ENCODE measurements at places on chromosomes 16 and 17.
A peak's percentile ranks its signal among the peaks of the same experiment; 100 is the strongest.

- no peak for DNase-seq
Measured at GRCh38 chr17:30780343-30780742, 44.1 kb downstream of the CRLF3 start.

- no peak for DNase-seq
Measured at GRCh38 chr17:43550754-43551153, 4.6 kb upstream of the ETV4 start.

DNA sequence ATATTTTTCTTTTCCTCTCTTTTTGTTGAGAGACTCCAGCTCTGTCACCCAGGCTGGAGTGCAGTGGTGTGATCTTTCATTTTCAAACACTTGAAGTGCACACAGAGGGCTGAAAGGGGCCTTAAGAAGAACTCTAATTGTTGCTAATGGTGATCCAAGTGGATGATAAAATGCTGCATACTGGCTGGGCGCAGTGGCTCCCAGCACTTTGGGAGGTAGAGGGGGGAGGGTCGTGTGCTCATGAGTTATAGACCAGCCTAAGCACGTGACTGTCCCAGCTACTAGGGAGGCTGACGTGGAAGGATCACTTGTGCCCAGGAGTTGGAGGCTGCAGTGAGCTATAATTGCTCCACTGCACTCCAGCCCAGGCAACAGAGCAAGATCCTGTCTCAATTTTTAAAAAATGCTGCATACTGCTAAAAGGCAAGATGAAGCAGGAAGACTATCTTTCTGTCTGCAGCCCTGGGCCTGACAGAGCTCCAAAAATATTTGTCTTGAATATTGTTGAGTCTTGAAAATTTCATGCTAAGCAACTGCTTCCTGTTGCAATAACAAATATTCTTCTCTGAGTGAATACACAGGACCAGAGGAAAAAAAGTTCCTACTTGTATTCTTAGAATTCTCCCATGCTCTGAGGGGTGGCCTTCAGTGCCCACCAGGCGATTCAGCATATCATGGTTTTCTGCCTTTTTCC is 63.7 kb upstream of the AKTIP start:
- no peak for DNase-seq

GRCh38 chr17:39251997-39252396 is 26.3 kb upstream of the STAC2 start:
- DNase-seq = no peak

GRCh38 chr17:9016941-9017552 is 4.3 kb upstream of the NTN1 start:
- peak; percentile 69 for DNase-seq

- no peak for DNase-seq
Measured at GRCh38 chr17:2755891-2756724, 6.7 kb upstream of the CCDC92B start.

DNA sequence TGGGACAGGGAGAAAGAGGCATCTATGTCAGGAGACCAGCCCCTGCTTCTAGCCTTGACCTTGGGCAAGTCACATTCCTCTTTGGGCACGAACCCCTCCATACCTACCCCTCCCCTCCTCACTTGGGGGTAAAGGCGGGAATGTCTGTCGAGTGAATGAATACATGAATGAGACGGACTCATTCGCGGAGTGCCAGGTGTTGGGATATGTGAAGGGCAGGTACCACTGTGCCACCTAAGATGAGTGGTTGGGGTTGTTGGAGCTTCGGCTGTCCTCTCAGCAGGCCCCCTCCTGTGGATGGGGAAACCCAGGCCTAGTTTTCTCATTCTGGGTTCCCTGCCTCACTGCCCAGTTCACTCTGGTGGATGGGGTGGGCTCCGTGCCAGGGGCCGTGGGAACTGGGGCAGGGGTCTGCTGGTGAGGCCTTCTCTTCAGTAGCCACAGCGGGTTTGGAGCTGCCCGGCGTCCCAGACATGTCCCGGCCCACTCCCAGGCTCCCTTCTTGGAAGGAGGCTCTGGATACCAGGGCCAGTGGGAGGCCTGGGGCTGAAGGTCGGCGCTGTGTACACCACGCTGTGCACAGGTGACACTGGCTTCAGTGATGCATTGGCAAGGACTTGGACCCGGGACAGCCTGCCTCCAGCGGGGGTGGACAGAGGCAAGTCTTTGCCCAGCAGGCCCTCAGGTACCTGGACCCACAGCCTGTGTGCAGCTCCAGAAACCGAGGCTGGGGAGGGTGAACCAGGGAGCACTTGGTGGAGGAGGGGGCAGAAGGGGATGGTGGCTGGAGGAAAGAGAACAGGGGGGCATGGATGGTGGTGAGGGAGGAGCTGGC is 5.6 kb downstream of the GLIS2 start:
- no peak for DNase-seq

DNA sequence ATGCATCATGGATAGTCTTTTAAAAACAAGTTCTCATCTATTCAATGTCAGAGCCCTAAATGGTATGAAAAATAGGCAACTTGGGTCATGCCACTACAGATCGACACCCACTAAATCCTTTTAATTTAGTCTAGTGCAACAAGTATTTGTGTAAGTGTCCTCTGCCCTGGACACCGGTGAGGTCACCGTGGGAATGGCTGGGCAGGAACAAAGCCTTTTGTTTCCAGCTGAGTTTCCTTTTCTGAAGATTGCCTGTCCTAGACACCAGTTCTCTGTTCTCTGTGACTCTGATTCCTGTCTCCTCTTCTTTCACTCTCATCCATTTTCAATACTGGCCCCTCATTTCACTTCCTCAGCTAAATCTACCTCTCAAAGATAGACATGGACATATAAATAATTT is 446.5 kb downstream of the MAF start:
- no peak for DNase-seq

DNA sequence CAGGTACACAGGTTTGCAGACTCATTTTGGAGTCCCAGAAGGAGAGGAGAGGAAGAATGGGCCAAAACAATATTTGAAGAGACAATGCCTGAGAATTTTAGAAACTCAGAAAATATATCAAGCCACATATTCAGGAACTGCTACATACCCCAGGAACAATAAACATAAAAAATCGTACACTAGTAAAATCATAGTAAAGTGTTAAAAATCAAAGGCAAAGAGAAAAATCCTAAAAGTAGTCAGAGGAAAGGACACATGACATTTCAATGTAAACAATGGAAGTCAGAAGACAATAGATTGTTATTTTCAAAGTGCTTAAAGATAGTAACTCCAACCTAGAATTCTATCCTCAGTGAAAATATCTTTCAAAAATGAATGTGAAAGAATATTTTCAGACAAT is 28.5 kb upstream of the NACA2 start:
- peak; percentile 5 for DNase-seq

- DNase-seq = no peak
Measured at GRCh38 chr17:37088913-37089312, 140.2 kb downstream of the AATF start.

DNA sequence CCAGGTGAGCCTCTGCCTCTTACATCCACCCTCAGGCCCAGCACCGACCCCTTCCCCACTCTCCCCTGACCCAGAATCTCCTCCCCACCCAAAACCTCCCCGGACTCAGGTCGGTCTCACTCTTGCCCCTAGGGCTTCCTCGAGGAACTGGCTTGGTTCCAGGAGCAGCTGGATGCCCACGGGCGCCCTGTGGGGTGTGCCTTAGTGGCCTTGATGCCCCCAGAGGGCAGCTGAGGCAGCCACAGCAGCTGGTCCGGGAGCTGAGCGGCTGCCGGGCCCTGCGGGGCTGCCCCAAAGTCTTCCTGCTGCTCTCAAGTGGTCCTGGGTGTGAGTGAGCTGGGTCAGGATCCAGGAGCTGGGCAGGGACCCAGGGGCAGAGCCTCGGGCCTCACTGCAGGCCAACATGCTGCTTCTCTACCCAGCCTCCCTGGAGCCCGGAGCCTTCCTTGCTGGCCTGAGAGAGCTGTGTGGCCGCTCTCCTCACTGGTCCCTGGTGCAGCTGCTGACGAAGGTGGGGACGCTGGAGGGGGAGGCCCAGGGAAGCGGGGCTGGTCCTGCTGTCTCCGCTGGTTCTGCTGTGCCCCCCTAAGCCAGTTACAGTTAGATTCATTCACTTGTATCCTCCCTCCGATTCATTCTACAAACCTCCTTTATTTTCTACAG is 9.6 kb downstream of the ZNF213 start:
- no peak for DNase-seq

DNA sequence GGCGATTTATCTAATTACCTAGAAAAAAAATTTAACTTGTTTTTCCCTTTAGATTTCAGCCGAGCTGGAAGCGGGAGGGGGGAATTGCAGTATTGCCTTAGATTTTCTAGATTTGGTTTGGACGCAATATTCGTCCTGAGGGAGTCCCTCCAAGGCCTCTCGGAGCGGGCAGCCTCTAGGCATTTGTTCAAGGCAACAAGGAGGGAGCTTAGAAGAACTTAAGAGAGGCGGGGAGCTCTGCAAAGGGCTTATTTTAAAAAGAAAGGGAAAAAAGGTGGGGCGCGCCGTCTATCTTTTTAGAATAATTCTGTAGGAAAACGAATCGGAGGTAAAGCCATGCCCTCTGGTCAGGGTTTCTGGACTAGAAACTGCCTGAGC is 407 bp upstream of the TMEM94 start:
- no peak for DNase-seq

DNA sequence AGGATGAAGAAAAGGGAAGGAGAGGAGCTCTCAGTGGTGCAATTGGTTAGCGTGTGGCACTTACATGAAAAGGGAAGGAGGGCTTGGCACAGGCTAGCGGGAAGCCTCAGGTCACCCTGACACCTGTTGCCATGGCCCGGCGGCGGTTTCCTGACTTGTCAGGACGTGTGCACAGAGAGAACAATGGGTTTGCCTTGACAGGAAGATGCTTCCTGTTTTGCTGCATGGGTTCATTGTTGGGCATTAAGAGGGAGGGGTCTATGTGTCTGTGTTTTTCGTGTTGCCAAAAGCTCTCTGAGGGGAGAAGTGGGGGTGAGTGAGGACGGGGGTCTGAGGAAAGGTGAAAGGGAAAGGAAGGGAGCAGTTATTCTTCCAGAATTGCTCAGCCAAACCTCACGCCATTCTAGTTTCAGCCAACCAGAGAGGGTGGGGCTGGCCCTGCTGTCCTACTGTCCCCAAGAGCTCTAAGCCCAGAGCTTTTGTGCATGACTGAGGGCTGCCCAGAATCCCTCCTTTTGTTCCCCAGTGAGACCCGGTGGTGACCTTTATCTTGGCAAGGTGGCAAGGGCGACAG is 17.1 kb upstream of the CCR7 start:
- peak; percentile 56 for DNase-seq

DNA sequence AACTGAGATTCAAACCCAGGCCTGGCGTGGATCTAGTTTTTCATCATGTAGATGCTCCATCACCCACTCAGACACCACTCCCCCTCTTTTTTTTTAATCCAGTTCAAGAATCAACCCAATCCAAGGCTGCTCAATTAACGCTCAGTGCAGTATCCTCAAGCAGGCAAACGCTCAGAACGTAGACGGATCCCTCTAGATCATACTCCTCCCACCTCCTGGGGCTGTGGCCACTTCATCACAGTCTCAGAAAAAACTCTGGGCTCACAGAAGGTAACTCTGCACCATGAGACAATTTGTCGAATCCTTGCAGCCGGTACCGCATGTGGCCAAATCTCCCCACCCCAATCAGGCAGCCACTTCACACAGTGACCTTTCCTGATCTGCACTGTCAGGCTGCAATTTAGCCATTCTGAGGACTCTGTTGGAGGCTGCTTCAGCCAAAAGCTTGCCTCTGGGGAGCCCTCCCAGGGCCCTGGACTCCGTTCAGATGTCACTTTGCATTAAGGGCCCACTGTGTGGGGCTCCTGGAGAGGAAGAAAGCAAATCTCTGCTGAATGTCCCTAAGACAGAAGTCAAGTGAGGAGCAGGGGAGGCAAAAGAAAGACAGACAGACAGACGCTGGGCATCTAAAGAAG is 183.5 kb downstream of the XYLT1 start:
- DNase-seq = no peak

DNA sequence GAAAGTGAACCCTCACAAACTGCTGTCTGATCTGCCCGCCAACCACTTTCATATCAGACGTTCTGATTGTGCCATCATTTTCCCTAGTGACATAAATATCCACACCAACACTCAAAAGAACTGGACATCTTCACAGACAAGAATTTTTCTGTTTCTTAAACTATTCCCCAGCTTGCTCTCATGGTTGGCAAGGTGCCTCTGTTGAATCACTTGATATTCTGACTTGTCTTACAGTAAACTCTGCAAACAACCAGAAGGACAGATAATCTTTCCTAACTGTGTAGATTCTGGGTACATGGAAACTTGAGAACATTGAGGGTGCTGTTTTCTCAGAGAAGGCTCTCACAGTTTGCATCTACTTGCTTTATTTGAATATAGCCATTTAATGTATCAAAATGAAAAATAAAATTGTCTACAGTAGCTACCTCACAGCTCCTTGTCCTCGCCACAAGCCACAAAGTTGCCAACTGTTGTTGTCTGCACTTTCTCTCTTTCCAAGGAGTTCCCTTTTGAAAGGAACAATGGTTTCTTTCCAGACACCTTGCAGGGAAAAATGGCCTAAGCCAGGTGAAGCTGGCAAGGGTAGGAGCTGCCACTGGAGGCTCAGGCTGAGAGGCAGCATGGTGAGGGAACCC is 46.0 kb upstream of the ADAMTS18 start:
- no peak for DNase-seq

DNA sequence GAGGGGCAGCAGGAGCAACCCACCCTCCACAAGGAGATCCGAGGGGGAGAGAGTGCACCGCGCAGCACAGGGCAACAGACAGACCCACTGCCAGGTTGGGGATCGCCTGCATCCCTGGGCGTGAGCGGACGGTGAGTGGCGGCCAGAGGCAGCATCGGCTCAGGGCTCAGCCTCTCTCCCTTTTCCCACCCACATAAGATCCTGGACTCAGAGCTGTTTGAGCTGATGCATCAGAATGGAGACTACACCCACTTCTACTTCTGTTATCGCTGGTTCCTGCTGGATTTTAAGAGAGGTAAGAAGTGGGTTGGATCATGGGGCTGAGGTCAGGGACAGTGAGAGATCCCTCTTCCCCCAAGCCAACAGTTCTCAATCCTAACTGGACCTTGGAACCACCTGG is 23.2 kb downstream of the MNT start:
- no peak for DNase-seq

DNA sequence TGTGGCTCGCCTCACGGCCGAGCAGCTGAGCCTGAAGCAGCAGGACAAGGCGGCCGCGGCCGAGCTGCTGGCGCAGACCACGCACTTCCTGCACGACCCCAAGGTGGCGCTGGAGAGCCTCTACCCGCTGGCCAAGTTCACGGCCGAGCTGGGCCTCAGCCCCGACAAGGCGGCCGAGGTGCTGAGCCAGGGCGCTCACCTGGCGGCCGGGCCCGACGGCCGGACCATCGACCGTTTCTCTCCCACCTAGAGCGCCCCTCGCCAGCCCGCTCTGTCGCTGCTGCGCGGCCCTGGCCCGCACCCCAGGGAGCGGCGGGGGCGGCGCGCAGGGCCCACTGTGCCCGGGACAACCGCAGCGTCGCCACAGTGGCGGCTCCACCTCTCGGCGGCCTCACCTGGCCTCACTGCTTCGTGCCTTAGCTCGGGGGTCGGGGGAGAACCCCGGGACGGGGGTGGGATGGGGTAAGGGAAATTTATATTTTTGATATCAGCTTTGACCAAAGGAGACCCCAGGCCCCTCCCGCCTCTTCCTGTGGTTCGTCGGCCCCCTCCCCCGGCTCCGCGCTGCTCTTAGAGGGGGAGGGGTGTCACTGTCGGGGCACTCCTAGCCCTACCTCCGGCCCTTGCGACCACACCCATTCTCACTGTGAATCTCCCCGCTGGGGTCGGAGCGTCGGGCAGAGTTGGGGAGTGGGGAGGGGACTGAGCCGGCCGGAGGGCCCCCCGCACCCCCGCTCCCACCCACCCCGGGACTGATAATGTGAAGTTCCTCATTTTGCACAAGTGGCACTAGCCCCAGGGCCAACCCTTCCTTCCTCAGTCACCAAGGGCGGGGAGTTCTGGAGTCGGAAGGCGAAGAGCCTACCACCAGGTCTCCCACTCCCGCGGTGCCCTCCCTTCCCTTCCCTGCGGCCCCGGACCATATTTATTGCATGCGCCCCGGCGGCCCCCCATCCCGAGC is 4.0 kb downstream of the HIC1 start:
- DNase-seq = peak; percentile 85

All from hematopoietic multipotent progenitor cell treated with erythropoietin and hydrocortisone succinate and interleukin-3 and kit ligand, for 6 days (in vitro differentiated cells).